ENCODE measurements at places on chromosomes 16 and 17.

- no peak for DNase-seq
These were observed 275.8 kb upstream of the MAF start for GRCh38 chr16:79876332-79876730.

- DNase-seq, result no peak
These were observed 10.0 kb upstream of the CYTH1 start for GRCh38 chr17:78791840-78792709.

DNA sequence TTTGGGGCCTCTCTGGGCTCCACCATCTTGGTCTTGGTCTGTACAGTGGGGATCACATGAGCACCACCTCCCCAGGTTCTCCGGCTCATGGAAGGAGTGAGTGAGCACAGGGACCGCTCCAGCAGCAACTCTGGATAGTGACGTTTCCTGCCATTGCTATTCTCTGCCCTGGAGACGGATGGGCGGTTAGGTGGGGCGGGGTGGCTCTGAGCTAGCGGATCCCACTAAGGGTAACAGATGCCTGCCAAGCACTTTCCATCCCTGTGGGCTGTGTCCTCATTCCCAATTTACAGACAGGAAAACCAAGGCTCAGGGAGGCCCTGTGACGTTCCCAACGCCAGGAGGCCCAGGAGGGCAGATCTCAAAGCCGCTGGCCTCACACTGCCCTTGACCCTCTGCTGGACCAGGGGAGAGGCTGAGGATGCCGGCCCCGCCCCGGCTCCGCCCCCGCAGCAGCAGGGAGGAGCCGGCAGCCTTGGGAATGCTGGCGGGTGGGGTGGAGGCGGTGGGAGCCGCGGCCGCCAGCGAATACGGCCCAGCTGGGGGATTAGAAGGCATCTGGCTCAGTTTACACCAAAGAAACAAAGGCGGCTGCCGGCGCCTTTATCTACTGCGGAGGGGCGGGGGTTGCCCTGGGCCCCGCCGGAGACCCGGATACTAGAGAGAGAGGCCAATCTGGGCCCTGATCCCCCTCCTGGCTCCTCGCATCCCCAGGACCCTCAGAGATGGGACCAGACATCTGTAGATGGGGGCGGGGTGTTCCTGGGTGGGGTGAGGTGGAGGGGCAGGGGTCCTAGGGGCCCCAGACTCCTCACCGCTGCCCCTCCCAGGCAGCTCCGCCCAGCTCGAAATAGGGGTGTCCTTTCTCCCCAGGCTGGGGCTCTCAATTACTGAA lies 122.3 kb upstream of the CIBAR2 start:
- DNase-seq, result peak; percentile 90

- no peak for DNase-seq
These were observed 9.7 kb upstream of the VASN start for GRCh38 chr16:4361944-4362311.

- DNase-seq, result no peak
These were observed 7.2 kb upstream of the VASN start for GRCh38 chr16:4364196-4365013.

- no peak for DNase-seq
These were observed 6.1 kb downstream of the ARHGAP27 start for GRCh38 chr17:45426561-45426960.

DNA sequence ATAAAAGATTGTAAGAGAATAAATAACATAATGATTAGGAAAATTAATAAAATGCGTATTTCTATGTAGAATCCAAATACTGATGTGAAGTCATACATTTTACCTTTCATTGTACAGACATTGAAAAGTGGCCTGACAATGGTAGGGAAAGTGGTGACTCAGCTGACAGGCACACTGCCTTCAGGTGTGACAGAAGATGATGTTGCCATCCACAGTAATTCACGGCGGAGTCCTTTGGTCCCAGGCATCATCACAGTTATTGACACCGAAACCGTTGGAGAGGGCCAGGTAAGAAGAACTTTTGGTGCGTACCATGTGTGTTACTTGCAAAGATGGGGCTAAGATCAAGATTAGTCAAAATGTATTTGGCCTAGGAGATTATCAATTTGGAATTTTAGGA lies 232.8 kb downstream of the BCAS3 start:
- no peak for DNase-seq

GRCh38 chr16:31367853-31368252 lies 12.9 kb downstream of the ITGAX start:
- no peak for DNase-seq

GRCh38 chr16:80792031-80792430 lies 12.4 kb downstream of the CDYL2 start:
- DNase-seq, result no peak

- no peak for DNase-seq
These were observed 1.6 kb upstream of the PECAM1 start for GRCh38 chr17:64392300-64392699.

DNA sequence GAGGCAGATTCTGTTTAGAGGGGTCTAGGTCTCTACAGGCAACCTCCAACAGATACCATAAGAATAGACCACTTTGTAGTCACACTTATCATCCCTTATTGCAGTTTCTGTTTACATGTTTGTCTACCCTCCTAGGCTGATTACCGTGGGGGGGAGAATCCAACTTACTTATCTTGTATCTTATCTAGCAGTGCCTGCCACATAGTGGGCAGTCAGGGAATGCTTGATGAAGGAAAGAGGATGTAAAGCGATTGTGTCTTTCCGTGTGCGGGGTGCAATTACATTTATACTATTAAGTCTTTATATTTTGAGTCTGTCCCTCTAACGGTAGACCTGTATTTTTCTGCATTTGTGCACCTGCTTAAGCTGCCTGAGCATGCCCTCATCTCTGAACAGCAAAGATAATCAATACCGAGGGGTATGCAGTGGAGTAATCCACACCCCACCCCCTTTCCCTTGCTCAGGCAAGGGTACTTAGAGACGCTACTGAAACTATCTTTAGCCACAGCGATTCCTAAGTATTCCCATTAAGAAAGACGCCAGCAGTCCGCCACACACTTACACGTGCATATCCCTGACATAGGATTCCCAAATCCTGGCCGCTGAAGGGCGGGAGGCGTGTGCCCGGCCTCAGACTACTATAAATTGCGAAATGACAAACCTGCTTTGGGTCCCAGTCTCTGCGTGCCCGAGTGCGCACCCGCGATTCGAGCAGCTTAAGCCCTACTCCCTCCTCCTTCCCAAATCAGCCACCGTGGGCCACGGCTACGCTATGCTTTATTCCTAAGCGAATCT lies 635 bp upstream of the AATF start:
- no peak for DNase-seq

DNA sequence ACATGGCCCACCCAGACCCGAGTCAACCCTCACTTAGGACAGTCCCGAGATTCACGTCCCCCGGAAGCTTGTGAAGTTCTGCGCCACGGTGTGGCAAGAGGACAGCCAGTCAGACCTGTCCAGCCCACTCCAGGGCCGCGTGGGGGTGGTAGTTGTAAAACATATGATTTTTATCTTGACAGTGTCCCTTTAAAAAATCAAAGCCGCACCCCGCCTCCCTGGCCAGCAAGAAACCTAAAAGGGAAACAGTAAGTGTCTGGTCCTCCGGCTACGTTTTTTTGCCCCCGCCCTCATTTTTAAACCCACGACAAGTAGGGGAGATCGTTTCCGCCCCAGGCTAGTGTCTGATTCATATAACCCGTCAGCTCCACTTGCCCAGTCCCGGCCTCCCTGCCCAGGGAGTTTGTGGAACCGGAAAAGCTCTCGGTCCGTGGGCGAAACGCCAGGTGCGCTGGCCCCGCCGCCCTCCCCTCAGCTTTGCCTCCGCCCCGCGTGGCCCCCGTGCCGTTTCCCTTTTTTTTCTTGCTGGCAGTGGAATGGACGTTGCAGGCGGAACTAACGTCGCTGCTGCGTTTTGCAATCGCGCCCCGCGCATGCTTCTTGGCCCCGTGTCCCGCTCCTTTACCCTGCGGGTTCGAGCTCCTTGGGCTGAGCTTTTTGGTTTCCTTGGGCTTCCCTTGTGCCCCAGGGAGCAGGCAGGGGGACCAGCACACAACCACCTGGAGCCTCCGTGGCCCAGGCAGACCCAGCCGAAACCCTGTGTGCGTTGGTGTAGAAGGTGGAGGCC lies 13.3 kb upstream of the NUDT16L1 start:
- DNase-seq, result peak; percentile 70

DNA sequence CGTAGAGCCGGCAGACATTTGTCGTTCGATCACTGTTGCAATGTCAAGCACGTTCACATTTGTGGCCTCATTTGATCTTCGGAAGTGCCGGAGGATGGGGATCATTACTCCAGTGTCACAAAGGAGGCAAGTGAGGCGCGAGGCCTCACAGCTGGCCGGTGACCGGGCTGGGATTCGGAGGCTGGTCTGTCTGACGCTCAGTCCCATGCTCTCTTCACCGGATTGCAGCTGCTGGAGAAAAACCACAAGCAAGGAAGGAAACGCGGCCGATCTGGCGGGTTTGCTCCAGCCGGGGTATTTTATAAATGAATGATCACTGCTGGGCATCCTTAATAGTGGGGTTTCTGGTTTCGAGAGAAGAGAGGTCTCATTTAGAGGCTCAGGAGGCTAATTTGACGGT lies 127.8 kb downstream of the OR1D5 start:
- DNase-seq, result no peak

- no peak for DNase-seq
These were observed 3.9 kb downstream of the NLRP1 start for GRCh38 chr17:5580367-5580766.

GRCh38 chr16:49809561-49809960 lies 46.4 kb downstream of the ZNF423 start:
- no peak for DNase-seq

DNA sequence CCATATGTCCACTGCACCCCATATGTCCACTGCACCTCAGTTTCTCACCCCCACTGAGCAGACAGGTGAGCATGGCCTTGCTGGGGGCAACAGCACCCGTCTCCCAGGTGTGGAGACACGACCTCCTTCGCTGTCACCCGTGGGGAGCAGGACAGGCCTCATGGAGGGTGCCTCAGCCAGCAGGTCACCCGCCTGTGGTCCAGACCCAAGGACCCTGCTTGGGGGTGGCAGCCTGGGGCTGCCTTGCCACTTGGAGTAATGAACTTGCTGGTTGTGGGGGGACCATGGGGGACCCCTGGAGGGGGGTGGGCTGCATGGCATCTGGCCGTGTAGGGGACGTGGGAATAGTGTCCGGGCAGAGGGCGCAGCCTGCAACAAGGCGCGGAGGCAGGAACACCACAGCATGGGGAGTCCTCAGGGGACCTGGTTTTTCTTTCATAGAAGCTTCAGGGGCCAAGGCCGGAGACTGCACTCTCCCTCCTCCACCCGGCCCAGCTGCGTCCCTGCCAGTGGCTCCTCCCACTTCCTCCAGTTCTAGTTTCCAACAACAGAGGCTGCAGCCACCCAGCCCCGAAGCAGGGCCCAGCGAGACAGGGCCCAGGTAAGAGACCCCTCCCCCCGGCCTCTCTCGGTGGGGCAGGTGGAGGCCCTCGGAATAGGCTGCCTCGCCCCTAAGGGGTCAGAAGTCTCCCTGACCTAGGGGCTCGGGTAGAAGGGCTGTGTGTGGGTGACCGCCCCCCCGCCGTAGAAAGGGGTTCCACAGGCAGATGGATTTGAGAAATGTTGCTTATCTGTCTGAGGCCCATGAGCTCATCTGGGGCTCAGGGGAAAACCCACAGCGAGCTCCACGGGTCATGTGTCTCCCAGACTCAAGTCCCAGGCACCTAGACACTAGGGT lies at the start of gene NHLRC4:
Gene NHLRC4 (plus strand): TSS at position 531 of the 898 bp plus-strand sequence. CDS start 1,043 bp downstream, outside the sequence.
- peak; percentile 71 for DNase-seq

DNA sequence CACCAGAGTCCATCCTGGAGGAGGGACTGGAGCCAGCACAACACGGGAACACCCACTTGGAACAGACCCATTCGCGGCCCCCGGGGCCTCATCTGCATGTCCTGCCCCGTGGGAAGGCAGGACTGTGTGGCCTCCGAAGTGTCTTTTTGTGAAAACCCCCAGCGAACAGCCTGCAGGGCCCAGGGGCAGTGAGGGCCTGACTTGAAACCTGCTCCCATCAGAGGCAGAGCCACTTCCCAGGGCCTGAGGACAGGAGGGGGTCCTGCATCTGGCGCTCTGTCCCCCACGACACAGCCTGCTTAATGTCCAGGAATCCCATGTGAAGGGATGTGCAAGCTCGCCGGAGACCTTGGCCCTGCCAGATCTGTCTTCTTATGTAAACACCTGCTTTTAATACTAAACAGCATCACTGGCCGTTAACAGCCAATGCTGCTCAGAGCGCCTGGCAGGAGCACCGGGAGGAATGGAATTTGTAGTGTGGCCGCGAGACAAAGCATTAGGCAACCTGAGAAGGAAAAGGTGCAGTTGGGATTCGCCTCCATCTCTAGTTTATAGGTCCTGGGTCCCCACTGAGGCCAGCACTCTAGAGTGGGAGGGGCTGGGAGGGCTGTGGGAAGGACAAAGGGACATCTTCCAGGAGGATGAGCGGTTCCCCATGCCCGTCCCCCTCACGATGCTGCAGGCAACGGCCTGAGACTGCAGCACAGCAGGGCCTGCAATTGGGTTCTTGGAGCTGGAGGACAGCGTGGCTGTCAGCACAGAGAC lies 9.6 kb upstream of the EVPL start:
- DNase-seq, result no peak

GRCh38 chr17:3974138-3974687 lies 10.0 kb upstream of the ATP2A3 start:
- DNase-seq, result peak; percentile 34

GRCh38 chr16:19400711-19401110 lies 17.0 kb upstream of the TMC5 start:
- DNase-seq, result no peak

GRCh38 chr16:74973304-74973703 lies 11.6 kb downstream of the WDR59 start:
- DNase-seq, result no peak

DNA sequence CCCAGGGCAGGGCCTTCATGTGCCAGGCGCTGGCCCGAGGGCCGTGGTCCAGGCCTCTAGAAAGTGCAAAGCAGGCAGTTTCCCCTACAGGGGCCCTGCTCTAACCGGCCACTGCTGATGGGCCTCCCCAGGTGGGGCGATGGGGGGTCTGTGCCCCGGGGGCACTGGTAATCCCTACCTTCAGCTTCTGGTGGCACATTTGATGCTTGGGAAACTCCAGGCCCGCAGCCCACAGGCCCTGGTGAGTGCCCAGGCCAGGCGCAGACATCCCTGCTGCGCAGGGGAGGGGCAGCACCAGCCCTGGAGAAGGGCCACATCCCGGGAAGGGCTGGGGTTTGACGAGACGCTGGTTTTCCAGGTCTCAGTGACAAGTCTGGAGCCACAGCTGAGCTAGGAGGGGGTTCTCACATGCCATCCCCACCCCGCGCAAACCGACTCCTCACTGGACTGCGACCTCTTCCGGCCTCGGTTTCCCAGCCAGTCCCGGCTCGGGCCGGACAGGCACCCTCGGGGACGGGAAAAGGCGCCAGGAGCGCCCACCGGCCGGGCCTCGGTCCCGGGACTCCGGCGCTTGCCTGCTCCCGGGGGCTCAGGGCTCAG lies 1.6 kb downstream of the DOC2B start:
- no peak for DNase-seq

DNA sequence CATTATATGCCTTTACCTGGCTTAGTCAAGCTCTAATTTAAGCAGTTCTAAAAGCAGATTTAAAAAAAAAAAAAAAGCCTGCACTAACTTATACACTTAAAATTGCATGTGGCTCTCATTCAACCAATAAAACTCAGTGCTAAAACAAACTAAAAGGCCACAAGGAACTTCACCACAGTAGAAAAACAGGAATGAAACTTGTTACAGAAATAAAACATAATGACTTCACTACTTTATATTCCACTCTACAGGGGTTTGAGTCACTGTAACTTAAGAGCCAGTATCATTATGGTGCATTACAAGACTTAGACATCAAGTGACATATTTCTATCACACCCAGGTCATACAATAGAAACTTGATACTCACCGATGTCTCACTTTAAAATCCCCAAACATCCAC lies 11.1 kb downstream of the CA10 start:
- DNase-seq, result no peak

- DNase-seq, result no peak
These were observed 148.6 kb downstream of the KIF2B start for GRCh38 chr17:53971361-53971760.

- peak; percentile 67 for DNase-seq
These were observed 1.2 kb downstream of the OR1F1 start for GRCh38 chr16:3188925-3189825.

All from right forelimb (tissue), 1 donor.